Right cardiac atrium (tissue), 5 donors: ENCODE measurements at places on chromosomes 1 and 21. TPM values are rescaled to one million over a fixed set of nuclear protein-coding genes. Genes with fewer than 3 reads are reported as not detected.
A peak's percentile ranks its signal among the peaks of the same experiment; 100 is the strongest.

DNA sequence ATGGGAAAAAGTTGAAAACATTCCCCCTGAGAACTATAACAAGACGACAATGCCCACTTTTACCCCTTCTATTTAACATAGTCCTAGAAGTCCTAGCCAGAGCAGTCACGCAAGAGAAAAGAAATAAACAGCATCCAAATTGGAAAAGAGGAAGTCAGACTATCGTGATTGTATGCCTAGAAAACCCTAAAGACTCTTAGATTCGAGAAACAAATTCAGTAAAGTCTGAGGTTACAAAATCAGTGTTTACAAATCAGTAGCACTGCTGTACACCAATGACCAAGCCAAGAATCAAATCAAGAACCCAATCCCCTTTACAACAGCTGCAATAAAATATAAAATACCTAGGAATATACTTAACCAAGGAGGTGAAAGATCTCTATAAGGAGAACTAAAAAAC lies 72.4 kb downstream of the POU2F1 start:
- no peak for DNase-seq

KPRP gene
- total RNA-seq, result not detected

CNKSR1 gene
- total RNA-seq, result 0.62 TPM

DNA sequence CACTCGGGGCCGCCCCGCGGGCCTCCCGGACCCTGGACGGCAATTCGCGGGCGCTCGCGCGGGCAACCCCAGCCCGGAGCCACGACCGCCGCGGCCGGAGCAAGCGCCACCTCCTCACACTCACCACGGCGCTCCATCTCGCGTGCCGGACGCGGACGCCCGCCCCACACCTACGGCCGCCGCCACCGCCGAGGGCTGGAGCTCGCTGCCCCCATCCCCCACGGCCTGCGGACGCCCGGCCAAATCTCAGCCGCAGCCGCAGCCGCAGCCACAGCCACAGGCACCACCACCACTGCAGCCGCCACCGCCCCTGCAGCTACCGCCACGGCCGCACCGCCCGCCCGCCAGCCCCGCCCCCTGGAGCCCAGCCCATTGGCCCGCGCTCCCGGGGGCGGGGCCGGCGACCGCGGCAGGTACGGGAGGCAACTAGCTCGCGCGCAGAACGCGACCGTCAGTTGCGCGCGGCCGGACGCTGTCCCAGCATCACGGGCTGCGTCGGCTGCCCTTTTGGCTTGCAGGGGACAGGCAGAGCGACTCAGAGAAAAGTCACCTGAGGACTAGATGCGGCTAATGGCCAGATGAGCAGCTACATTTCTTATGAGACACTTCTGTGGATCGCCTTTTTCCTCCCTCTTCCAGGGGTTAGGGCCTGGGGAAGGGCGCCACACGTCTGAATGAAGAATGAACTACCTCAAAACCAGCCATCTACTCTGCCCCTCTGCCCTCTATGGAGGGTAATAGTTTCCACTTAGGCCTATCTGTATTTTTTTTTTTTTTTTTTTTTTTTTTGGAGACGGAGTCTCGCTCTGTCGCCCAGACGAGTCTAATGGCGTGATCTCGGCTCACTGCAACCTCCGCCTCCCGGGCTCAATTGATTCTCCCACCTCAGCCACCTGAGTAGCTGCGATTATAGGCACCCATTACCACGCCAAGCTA lies at the start of gene ARHGAP29:
Gene ARHGAP29, minus strand, starts transcription at position 294 of the 936 bp plus-strand sequence. CDS start 5,973 bp downstream, outside the sequence.
- peak; percentile 93 for DNase-seq

DNA sequence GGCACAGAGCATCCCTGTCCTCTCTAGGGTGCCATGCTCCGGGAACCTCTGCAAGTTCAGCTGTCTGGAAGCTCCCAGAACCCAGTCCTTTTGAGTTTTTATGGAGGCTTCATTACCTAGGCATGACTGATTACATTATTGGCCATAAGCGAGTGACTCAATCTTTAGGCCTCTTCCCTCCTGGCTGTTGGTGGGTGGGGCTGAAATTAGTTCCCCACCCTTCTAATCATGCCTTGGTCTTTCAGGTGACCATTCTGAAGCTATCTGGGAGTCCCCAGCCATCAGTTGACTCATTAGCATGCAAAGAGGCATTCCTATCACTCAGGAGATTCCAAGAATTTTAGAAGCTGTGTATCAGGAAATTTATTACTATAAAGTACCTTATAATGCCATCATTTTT lies 46.6 kb downstream of the WLS start:
- no peak for DNase-seq

OR2L8 gene
- total RNA-seq, result not detected

DNA sequence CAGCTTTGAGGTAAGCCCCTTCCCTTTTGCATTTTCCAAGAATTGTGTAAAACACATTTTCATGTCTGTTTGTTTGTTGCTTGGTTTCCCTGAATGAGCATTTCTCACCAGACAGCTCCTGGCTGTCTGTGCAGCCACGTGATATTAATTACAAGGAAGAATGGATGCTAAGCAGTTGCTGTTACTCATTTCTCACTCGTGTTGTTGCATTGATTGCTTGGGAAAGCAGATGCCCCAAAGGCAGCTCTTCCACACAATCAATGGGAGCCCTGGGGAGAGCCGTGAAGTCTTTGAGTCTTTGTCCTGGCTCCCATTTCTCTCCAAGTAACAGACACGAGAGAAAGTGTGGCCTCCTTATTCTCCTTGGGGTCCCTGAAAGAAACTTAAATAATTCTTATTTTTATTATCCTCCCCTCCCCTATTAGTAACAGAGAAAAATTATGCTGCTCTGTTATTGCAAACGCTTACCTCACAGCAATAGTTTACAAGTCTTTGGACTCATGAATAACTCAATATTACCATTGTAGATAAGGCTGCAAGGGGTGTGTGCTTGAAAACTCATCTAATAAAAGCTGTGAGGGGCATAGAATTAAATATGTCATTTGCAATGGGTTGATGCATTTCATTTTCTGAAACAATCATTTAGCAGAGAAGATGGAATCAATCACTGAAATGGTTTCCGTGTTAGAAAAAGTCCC lies 127.7 kb upstream of the CAMK1G start:
- DNase-seq, result no peak

ACTA1 gene
- 148 TPM for total RNA-seq

GRCh38 chr1:203743091-203743571 lies 21.9 kb upstream of the LAX1 start:
- DNase-seq, result peak; percentile 69

- no peak for DNase-seq
Observed at GRCh38 chr1:93779540-93780165, 98.0 kb upstream of the BCAR3 start.

YTHDF2 gene
- total RNA-seq, result 43.3 TPM

- no peak for DNase-seq
Observed at GRCh38 chr21:40049031-40049930, 182.0 kb downstream of the PCP4 start.

DNA sequence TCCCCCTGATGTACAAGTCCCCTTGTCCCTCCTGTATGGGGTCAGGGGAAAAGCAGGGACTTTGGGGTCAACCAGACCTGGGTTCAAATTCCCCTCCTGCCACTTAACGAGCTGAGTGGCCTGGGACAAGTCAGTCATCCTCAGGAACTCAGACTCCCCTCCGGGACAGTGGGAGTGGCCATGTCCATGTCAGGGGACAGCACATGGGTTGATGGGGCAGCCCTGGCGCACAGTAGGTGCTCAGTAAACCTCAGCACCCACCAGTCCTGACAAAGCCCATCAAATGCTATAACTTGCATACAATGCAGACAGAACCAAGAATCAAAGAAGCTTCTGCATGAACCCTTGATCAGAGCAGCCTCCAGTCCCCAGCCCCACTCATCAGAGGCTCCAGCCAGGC lies 30.0 kb downstream of the MATN1 start:
- no peak for DNase-seq

GRCh38 chr1:48007047-48007446 lies 9.9 kb upstream of the TRABD2B start:
- DNase-seq, result no peak

CYP4A11 gene
- 0.57 TPM for total RNA-seq

TTLL7 gene
- 26.9 TPM for total RNA-seq
